GM03348 (cell line): ENCODE measurements at places on chromosomes 2 and 18.
A peak's percentile ranks its signal among the peaks of the same experiment; 100 is the strongest.

DNA sequence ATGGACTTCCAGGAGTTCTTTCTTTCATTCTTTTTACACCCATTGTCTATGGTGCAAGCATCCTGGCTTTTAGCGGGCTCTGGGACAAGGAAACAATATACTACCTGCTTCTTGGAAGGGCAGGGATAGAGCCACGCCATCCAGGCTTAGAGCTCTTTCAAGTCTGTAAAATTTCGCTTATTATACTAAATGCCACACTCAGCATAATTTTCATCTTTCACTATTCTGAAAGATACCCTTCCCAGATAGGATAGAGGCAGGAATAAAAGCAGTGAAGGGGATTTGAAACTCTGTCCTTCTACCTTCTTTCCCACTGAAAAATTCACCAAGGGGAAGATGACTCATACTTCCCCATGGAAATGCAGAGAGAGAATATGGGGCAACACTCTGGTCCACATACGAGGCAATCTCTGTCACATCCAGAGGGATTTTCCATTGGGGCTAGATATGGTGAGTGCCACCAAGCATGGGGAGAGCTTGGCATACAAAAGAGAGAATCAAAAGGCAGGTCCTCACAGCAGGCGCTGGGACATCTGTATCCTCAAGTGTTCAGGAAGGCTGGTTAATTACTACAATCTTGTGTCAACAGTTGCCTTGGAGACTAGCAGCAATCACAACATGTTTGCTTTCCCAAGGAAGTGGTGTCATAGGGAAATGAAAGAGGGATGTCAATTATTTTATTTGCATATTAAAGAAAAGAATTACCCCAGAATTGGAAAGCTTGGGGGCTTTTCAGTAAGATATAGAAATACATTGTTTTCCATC lies 127.6 kb downstream of the TDRD15 start:
- no peak for DNase-seq

- no peak for DNase-seq
Measured at GRCh38 chr2:211440107-211440506, 883.7 kb downstream of the CPS1 start.

DNA sequence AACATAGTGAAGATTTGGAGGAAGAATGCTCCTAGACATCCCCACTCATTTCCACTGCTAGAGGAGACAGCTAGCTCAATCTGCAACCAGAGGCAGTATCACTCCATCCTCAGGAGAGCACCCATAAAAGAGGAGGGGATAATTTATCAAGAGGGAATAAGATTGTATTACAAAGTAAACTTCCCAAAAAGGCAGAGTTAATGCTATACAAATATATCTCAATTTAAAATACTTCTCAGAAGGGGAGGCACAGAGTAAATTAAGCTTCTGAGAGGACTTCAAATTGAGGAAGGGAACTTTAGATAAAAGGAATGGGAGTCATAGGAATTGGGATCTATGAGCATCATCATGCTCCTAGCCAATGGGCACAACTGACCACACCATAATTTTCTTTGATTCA lies 29.1 kb downstream of the EXOC6B start:
- DNase-seq, result no peak

DNA sequence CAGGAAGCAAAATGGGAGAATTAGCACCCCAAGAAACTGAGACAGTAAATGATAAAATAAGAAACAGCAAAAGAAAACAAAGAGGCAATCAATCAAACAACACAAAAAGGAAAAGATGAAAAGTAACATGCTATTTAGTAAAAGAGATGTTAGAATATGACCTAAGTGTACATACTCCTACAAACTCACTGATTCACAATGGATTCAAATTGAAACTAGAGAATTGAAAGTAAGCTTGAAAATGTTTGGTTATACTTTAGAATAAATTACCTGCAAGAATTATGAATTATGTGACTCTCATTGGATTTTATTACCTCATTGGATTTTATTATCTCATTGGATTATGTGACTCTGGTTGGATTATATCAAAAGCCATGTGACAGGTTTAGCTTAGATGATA lies 22.8 kb upstream of the CCNYL1 start:
- no peak for DNase-seq

GRCh38 chr2:74512744-74513604 lies 1.3 kb upstream of the TLX2 start:
- no peak for DNase-seq

DNA sequence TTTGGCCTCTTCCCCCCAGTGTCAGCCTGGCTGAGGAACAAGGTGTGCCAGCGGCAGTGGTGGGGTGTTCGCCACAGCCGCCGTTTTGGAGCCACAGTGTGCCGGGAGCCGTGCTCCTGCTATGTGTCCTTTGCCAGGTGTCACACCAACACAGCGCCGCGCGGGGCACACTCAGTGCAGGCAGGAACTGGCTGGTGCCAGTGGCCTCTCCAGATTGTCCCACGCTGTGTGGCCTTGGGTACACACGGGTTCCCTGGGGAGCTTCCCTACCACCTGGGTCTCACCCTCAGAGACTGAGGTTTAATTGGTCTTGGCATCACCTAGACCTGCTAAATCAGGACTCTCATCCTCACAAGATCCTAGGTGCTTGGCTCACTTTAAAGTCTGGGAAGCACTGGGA lies 171.6 kb downstream of the LDLRAD4 start:
- DNase-seq, result no peak

DNA sequence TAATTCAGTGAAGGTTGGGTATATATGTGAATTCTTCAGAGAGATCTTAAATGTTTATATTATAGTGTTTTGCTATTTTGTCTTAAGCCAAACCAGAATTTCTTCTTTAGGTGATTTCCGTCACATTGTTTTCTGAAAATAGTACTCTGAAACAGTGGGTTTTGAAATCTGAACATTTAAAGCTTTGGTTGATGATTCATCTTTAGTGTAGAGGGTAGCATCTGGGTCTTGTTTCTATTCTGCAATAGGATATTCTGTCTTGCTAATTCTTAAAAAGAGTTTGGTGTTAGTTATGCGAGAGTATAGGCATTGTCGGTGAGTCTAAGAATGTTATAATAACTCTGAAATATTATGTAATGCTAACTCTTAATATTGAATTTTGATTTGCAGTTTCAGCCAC lies 69.6 kb upstream of the FAM237A start:
- no peak for DNase-seq

DNA sequence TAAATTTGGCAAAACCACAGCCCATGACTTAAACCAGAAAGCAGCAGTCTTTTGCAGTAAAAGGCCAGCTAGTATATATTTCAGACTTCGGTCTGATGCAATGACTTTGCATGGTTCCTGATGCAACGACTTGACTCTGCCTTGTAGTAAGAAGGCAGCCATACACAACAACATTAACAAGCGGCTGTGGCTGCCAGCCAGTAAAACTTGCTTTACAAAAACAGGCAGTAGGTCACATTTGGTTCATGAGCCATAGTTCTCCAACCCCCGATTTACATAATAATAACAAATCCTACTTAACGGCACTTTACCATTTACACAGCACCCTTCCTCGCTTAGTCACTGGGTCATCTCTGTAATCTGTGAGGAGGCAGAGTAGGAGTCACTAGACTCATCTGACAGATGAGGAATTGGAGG lies 410.3 kb downstream of the LRATD1 start:
- no peak for DNase-seq

DNA sequence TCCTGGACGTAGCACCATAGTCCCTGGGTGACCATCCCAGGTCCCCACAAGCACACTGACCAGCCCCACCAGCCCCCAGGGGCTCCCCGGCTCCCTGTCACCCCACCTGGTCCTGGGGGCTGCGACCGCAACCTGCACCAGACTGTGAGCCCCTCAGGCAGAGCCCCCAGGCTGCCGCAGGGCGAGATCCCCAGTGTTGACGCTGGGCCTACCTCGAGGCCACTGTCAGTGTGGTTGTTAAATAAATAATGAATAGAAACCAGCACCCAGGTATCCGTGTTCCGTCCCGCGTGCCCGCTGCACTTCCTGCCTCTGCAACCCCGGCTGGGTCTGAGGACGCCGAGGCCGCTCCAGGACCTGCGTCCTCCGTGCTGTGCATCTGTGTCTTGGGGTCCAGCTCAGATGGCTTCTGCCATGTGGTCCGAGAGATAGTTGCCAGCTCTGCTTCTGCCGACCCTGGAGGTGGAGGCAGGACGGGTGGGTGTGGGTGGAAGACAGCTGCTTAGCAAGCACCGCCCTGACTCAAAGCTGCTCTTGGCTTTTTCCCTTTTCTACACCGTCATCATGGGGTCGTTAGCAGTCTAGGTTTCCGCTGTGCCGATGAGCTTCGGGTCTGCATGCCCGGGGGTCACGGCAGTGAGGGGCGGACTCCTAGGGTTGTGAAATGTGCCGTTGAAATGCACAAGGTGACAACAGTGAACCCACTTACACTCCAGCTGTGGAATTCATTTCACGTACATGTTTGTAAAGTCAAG lies 74.2 kb downstream of the NFATC1 start:
- DNase-seq, result no peak

GRCh38 chr2:151658081-151658480 lies 76.2 kb downstream of the NEB start:
- DNase-seq, result no peak

- DNase-seq, result no peak
Measured at GRCh38 chr2:176074919-176075425, 8.8 kb downstream of the EVX2 start.

DNA sequence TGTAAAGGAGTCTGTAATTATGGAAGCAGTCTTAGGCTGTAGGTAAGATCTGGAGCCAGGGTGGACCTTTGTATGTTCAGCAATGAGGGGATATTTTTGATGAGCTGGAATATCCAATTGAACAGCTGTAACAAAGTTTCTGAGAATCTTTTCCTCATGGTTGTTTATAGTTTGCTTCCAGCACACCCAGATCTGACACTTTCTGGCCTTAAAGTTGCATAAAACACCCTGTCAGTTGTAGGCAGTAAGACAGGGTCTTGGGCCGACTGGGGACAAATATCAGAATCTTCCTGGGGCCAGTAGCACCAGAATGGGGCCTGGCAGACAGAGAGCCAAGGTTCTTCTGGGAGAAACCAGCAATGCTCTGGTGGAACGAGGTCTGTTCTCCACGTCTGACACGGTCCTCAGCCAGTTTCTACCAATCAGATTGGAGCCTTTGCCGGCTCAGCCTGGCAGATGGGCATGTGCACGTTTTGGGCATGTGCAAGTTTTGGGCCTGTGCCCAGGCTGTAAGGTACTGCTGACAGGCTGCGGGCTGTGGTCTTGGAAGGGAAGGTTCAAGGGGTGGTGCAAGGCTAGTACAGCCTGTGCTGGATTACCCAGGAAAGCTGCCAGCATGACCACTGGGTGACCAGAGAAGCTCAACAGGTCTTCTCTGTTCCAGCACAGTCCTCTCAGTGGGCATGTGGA lies 89.8 kb downstream of the PRKCE start:
- DNase-seq, result no peak

DNA sequence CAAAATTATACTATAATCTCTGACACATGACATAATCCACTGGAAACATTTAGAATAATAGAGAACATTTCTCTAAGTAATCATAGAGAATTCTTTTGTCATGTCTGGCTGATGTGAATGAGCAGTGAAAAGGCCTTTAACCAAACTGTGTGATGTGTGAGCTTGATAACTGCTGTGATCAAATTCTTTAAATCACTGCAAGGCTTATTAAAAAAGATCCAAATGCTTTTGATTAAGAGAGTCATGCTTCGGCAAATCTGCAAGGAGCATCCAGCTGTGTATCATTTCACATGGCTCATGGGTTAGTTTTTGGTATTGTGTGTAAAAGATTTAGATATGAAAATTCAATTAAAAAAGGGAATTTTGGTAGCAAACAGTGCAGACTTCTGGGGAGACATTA lies 58.6 kb upstream of the TFPI start:
- no peak for DNase-seq

GRCh38 chr18:66722671-66723070 lies 118.8 kb upstream of the CDH19 start:
- DNase-seq, result no peak

DNA sequence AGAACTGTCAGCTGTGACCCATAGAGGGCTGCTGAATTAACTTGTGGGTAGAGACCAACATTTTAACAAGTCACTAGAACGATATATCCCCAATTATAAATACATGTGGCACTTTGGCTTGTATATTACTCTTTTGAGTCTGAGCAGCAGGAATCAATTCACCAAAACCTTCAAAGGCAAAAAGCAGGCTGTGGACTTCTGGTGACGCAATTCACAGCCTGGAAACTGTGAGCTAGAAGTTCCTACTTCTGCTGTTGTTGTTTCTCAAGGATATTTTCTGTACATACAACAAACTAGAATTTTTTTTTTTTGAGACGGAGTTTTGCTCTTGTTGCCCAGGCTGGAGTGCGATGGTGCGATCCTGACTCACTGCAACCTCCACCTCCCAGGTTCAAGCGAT lies 37.3 kb downstream of the PTCD3 start:
- DNase-seq, result no peak

- DNase-seq, result peak; percentile 70
Measured at GRCh38 chr2:121529439-121530211, 1.1 kb upstream of the RNU4ATAC start.

- DNase-seq, result no peak
Measured at GRCh38 chr2:135840601-135841000, 3.6 kb upstream of the LCT start.
